Activated CD8-positive, alpha-beta memory T cell treated with anti-CD3 and anti-CD28 coated beads for 1 hour (primary cell): ENCODE measurements at places on chromosomes 2 and 18.

DNA sequence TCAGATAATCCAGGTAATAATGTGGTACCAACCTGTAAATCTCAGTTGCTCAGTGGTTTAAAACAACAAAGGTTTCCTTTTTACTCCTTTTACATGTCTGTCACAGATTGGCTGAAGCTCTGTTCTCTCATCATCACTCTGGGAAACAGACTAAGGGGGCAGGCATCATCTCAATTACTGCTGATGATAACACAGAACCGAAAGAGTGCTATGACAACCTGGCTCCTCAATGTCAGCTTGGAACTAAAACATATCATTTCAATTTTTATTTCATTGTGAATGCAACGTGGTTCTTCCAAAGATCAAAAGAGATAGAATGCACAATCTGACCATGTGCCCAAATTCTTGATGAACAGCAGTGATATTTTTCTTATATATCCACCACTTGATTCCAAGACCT is 1315.0 kb upstream of the CDH2 start:
- no peak for DNase-seq

GRCh38 chr2:205688417-205689200 is 6.3 kb downstream of the NRP2 start:
- no peak for DNase-seq

DNA sequence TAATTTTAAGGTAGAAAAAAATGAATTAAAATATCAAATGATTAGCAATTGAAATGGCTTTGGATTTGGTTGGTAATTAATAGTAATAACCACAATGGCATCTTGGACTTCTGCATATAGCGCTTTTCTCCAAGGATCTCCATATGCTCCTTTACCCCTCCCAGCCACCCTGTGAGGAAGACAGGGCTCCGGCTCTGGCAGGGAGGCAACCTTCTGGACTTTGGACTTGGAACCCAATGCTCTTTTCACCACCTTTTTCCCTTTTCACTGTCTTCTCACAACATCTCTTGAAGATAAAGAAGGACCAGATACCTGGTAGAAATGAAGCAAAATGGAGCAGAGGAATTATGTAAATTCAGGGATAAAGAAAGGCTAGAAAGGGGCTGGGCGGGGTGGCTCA is 23.8 kb upstream of the SERTAD2 start:
- no peak for DNase-seq

GRCh38 chr2:31067259-31067658 is 71.0 kb downstream of the GALNT14 start:
- DNase-seq = no peak

DNA sequence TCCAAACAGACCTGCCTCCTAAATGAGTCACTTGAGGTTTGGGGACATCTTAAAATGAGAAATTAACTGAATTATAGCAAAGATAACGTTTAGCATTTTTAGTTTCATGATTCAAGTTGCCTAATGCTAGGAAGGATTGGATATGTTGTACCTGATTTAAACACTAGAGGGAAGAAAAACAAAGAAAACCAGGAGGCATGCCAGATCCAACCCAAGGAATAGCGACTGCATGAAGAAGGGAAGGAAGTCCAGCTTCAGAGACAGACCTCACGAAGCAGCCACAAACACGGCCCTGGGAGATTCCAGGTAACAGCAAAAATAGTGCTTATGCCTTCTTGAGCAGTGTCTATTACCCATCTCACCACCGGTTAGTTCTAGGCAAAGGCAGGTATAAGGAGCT is 499.9 kb upstream of the SPHKAP start:
- no peak for DNase-seq

DNA sequence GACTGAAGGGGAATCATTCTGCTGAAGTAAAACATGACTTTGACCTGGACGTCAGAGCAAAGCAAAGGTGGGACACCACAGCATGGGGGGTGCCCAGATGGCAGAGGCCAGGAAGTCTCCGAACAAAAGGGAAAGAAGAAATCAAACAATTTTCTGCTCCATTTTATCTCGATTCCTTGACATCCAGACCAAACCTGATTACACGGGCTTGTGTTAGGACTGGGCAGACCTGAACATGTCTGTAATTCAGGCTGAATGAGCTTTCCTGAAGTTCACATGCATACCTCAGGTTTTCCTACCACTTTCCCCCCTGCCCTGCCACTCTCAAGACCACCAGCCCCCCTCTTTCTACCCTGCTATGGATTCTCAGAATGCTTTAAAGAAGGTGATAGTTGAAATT is 44.8 kb upstream of the MEIS1 start:
- DNase-seq = no peak

- DNase-seq = no peak
Observed at GRCh38 chr18:42429196-42429595, 474.2 kb downstream of the PIK3C3 start.

DNA sequence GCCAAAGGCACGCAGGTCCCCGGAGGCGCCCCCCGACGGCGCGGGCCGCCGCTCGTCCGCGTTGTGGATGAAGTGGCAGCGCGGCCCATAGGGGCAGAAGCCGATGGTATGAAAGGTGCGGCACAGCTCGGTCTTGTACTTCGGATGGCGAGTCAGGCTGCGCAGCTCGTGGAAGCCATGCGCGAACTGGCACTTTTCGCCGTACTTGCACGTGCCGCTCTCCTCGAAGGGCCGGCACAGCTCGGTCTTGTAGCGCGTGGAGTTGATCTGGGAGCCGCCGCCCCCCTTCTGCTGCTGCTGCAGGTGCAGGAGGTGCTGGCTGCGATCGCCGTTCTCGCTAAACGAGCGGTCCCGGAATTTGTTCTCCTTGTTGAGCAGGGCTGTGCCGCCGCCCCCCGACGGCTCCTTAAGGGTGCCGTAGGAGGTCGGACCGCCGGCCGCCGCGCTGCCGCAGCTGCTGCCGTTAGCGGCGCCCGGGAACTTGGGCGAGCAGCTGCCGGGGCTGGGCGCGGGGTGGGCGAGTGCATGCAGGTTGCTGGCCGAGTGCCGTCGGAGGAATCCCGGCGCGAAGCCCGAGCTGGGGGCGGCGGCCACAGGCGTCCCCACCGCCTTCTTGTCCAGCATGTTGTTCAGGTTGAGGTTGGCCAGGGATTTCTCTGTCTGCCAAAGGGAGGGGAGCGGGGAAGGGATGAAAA is 1.2 kb downstream of the ZFP36L2 start:
- no peak for DNase-seq

GRCh38 chr2:146632707-146633106 is 1212.1 kb upstream of the ACVR2A start:
- no peak for DNase-seq

GRCh38 chr18:11847811-11848210 is 3.4 kb upstream of the CHMP1B start:
- DNase-seq = no peak

DNA sequence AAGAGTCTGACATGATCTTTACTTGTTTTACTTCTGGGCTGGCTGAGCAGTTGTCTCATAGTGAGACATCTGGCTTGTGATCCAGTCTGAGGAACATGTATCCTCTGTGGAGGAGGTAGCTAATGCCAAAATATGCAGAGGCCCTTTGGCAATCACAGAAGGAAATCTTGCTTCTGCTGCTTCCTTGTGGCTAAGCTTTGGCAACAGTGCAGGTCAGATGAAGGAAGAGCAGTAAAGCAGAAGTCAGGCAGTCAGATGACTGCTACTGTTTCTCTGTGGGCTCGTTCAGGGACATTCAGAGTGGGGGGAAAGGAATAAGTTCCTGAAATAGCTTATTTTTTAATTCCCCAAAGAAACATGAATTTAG is 22.3 kb downstream of the DOK1 start:
- no peak for DNase-seq

DNA sequence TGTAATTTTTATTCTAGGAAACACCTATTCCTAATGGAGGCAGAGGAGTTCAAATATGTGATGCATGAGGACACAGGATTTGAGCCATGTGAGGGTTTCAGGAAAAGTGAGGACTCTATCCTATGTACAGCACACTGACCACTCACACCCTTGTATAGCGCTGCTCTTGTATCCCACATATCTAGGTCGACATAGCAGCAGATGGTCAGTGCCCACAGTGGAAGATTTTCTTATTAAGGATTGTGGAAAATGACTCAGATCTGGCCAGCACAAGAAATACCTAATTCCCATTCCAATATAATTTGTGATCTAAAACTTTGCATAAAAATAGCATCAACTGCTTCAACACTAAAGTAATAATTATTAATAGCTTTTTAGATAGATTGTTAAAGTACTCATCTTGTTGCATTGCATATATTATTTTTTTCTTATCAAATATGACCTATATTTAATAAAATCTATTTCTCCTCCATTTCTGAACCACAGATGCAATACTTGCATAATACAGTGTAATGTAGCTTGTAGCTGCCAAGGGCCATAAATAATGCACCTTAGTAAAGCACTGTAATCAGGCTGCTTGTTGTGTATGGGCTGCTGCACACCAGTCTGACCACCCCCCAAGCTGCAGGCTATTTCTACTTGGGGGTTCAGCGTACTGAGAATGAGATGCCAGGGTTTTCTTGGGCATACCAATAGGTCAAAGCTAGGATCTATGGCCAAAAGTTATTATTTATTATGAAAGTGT is 442.2 kb upstream of the CWC22 start:
- DNase-seq = no peak

GRCh38 chr2:133431289-133431688 is 137.0 kb downstream of the NCKAP5 start:
- no peak for DNase-seq

DNA sequence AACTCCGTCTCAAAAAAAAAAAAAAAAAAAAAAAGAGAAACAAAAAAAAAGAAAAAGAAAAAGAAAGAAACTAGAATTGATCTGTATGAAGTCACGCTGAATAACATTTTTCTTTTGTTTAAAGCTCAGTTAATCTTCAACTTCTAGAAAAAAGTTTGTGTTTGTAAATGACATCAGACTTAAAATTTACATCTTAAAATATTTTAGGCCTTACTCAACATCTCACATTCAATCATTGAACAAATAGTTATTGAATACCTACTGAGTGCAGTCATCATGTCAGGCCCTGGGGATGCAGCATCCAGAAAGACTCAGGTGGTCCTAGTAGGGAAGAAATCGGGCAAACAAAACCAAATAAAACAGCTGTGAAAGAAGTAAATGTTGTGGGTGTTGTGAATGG is 292.3 kb upstream of the FANCL start:
- DNase-seq = no peak

DNA sequence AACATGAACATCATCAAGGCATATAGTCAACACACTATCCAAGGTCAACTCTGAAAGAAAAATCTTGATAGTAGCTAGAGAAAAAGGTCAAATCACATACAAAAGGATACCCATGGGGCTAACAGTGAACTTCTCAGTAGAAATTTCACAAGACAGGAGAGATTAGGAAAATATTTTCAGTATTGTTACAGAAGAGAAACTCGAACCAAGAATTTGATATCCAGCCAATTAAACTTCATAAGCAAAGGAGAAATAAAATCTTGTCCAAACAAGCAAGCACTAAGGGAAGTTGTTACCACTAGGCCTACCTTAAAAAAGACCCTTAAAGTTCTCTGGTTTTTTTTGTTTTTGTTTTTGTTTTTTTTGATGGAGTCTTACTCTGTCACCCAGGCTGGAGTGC is 242.5 kb downstream of the EXOC6B start:
- DNase-seq = no peak
